ENCODE measurements at places on chromosomes 7 and 10.

DNA sequence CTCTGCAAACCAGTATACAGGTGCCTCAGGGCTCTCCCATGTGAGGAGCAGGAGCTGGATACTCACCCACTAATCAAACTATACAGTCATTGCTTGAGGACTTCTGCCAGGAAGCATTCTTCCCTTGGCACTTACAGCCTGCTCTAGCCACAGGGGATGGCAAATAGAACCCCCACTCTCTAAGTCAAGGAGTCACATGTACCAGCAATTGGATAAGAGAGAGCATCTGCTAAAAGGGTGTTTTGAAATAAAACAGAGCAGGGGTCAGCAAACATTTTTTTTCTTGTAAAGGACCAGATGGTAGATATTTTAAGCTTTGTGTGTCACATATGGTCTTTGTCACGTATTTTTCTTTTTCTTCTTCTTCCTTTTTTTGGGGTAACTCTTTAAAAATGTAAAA is 865.2 kb upstream of the GHITM start:
- DNase-seq = peak; percentile 0

DNA sequence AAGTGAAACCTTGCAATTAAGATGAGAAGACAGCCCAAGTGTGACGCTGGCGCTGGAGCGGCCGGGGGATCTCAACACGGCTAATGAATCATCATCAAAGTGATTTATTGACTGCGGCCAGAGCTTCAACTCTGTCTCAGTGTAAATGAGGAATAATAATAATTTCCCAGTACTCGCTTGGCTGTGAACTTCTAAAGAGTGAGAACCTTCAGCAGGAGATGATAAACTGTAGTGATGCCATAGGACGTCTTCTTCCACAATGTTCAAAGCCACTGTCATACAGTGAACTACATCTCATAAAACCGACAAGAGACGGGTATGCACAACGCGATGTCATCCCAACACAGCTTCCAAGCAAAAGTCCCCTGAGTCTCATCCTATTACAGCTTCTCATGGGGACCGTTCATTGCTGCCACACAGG is 123.6 kb upstream of the NOBOX start:
- DNase-seq = no peak

GRCh38 chr7:19336836-19337383 is 191.7 kb upstream of the FERD3L start:
- no peak for DNase-seq

GRCh38 chr10:96138102-96138501 is 8.0 kb downstream of the ZNF518A start:
- no peak for DNase-seq

DNA sequence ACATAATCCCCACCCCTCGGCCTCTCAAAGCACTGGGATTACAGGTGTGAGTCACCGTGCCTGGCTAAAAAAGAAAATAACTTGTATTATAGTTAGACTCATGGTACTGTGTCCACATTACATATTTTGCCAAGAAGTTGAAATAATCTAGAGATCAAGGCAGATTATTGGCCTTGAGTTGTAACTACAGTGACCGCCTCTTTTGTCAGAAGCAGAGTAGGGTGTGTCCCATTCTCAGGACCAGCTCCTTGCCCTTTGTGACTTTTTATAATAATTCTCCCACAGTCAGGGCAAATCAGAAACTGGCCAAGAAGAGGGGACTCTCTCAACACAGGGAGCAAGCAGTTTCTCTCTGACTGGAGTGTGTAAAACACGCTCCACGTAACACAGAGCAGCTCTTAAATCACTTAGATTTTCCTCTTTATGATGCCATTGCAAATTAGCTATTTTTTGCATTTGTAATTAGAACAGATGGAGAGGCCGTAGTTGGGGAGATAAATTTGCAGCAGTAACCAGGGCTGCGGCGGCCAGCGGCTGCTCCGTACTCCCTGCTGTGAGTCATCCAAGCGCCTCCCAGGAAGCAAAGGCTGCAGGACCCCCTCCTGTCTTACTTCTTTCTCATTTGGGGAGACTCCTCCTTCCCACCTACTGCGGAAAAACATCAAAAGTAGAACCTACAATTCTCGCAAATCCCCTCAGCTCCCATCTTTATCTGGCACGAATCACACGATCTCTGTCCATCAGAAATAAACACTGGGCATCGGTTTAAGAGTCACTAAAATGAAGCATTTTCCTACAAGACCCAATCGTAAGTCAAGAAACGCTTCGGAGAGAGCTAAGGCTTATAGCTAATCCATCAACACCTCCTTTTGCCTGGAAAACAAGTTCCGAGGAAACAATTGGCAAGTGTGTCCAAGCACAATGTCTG is 32.1 kb upstream of the MSRB2 start:
- peak; percentile 20 for DNase-seq

DNA sequence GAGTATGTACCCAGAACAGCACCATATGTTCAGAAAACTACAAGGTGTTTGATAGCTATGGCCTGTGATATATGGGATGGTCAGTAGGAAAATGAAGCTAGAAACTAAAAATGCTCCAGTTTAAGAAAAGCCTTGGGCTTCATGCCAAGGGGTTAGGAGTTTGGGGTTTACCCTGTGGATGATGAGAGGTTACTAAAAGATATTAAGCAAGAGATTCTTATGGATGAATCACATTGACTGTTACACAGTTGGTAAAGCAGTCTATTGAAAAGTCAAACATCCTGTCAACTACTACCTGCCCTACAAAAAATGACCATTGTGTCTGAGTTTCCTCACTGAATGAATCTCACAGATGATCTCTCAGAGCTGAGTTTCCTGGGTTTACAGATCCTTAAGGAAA is 166.2 kb upstream of the INHBA start:
- peak; percentile 84 for DNase-seq

GRCh38 chr10:12908773-12909172 is 92.7 kb downstream of the CCDC3 start:
- DNase-seq = no peak

- DNase-seq = peak; percentile 93
These were observed at the start of gene BBS9 for GRCh38 chr7:33128990-33129805. TSS of gene BBS9 (plus strand) at chr7:33129564. CDS start at chr7:33146253, 16,689 bp downstream.

DNA sequence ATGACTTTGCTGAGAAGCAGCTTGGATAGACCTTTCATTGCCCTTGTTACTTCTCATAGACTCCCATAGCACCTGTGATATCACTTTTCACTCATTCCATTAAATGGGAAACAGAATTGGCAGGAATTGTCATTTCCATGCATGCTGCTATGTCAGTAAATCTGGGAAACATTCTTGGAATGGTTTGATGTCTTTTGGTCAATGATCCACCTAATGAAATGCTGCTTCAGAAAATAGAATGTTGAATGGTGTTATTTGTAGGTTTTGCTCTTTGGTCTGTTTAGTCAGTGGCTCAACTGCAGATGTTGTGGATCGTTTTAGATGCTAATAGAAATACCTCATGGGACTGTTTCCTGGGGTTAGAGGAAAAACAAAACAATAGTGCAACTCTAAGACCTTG is 127.8 kb downstream of the PLPP4 start:
- DNase-seq = no peak

- no peak for DNase-seq
These were observed 5.7 kb upstream of the HGF start for GRCh38 chr7:81775560-81775959.

DNA sequence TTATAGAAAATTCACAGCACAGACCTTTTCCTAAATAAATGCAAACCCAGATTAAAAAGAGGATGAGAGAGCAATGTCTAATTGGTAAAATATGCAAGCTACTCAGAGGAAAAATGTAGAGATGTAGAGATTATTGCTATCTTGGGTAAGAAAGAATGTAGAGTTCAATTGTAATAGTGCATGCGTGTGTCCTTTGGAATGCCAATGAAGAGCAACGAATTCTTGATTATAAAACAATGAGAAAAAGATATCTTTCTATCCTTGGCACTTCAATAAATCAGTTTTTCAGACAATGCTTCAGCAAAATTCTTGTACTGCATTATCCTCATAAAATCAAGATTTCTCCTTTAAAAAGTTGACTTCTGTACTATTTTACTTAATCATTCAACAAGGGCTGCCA is 50.9 kb downstream of the SEMA3D start:
- peak; percentile 85 for DNase-seq

GRCh38 chr7:2719007-2719406 is 31.0 kb downstream of the AMZ1 start:
- no peak for DNase-seq

DNA sequence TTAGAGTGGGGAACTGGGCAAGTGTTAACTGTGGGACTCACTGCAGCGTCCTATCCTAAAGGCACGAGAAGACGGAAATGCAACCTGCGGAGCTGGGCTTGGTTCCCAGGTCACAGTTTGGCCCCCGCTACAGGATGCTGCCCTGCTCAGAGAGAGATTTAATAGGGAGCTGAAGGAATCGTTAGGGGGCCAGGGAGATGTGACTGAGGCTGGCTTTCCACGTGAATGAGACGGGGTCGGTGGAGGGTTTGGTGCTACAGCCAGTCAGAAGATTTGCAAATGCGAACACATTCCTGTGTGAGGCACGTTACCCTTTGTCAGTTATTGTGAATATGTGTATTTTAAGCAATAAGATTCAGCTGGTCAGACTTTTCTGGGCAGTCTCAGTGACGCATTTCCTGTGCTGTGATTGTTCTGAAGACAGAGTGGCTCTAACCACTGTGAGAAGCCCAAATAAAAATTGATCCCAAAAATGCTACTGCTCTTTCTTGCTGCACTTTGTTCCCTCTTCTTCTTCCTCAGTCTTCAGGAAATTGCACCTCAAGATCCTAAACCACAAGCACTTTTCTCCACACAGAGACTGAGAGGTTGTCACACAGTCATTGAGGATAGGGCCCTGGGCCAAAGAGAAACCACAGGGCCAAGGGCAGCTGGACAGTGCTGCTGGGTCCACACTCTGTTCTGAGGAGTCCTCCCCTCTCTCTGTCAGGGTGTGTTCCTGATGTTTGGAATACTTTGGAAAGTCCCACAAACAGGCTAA is 21.2 kb downstream of the CYP17A1 start:
- peak; percentile 89 for DNase-seq

GRCh38 chr7:118502235-118502634 is 277.7 kb downstream of the ANKRD7 start:
- DNase-seq = no peak

DNA sequence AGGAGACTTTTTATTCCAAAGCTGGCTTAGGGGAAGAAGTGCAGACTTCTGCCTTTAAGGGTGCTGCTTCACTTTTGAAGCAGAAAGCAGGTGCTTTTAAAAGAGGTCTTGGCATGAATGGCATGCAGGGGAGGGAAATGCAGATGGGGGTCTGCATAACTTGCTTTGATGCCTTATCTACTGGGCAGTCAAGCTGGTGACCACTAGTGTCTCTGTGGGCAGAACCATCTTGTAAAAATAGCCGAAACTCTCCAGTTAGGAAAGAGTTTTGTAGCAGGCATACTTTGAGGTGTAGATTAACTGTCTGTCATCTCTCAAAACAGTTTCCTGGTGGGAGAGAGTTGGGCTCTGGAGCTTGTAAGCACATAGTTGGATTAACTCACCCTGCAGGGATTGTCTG is 9.9 kb upstream of the CTNNA3 start:
- no peak for DNase-seq

GRCh38 chr7:21616091-21616490 is 73.3 kb downstream of the DNAH11 start:
- peak; percentile 15 for DNase-seq

- DNase-seq = peak; percentile 71
These were observed 3.6 kb upstream of the HTR5A start for GRCh38 chr7:155066417-155066950.

GRCh38 chr10:127318396-127318795 is 122.0 kb upstream of the INSYN2A start:
- no peak for DNase-seq

- no peak for DNase-seq
These were observed 27.3 kb downstream of the DENND11 start for GRCh38 chr7:141674702-141675101.

- no peak for DNase-seq
These were observed 21.9 kb downstream of the LRRC17 start for GRCh38 chr7:102934701-102935100.

- no peak for DNase-seq
These were observed 5.6 kb downstream of the PROSER2 start for GRCh38 chr10:11828682-11829284.

DNA sequence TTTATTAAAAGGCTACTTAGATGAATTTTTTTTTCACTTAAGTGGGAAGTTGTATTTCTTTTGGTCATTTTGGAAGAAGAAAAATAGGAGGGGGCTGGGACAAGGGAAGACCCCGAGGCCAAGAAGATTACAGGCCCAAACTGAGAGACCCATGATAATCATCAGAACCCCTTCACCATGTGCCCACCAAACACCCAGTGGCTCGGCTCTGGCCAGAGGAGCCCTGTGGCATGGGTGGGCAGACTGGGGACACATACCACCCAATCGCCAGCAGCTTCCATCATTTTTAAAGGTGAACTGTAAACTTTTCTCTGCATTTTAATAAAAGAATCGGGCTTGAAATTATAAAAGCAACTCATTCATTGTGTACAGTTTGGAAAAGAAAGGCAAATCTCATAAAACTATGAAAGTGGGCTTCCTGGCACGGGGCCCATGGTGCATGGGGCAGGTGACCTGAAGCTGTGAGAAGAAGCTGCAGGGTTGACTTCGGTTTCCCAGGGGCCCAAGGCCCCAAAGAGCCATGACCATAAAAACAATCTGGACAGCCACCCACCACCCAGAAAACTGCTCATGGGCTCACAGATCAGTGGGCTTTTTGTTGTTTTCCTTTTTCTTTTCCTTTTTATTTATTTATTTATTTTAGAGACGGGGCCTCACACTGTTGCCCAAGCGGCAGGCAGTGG is 29.4 kb upstream of the RET start:
- DNase-seq = no peak

- DNase-seq = no peak
These were observed 10.3 kb downstream of the TOMM7 start for GRCh38 chr7:22812353-22812752.

DNA sequence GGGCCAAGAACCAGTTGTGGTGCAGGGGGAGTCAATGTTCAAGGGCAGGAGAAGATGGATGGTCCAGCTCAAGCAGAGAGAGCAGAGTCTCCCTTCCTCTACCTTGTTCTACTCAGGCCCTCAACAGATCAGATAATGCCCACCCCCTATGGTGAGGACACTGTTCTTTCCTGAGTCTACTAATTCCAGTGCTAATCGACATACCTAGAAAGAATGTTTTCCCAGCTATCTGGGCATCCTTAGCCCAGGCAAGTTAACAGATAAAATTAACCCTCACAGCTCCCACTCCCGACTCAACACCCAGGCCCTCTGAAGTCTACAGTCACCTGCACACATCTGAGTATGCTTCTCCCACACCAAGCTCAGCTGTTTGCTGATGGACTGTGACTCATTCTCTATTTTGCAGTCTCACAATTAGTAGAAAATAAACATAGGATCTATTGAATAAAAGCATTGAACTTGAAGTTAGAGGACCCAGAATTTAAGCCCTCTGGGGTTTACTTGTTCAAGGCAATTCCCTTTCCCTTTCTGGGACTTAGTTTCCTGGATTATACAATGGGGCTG is 17.1 kb downstream of the COL13A1 start:
- no peak for DNase-seq
